ENCODE measurements at places on chromosomes 7 and 10.

GRCh38 chr7:112020800-112021199 is 185.4 kb downstream of the DOCK4 start:
- no peak for DNase-seq

DNA sequence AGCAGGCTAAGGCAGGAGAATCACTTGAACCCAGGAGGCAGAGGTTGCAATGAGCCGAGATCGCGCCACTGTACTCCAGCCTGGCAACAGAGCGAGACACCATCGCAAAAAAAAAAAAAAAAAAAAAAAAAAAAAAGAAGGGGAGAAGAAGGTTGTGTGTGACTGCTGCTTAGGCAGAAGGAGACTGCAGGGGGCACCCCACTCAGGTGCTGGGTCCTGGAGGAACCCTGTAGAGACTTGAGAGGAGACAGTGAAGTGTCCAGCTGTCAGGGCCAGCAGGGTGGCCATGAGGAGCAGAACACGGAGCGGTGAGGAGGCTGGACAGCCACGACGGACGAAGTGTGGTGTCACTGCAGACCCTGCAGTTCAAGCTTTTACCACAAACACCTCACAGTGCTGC is 99.0 kb upstream of the NMT2 start:
- no peak for DNase-seq

DNA sequence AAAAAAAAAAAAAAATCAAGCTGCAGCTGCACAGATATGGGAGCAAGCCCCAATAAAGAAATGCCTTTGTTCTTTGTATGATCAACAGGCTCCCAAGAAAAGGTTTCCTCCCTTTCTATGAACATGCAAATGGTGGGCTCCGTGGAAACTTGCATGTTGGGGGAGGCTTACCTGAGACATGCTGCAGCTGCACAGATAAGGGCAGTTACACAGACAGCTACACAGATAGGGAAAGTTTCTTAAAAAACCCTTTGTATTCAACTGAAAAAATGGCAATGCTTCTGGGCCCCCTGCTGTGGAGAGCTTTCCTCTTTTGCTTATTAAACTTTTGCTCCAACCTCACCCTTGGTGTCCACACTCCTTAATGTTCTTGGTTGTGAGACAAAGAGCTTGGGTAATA is 29.8 kb upstream of the ZNF746 start:
- DNase-seq = no peak

GRCh38 chr7:117781707-117782106 is 91.5 kb downstream of the CTTNBP2 start:
- no peak for DNase-seq

DNA sequence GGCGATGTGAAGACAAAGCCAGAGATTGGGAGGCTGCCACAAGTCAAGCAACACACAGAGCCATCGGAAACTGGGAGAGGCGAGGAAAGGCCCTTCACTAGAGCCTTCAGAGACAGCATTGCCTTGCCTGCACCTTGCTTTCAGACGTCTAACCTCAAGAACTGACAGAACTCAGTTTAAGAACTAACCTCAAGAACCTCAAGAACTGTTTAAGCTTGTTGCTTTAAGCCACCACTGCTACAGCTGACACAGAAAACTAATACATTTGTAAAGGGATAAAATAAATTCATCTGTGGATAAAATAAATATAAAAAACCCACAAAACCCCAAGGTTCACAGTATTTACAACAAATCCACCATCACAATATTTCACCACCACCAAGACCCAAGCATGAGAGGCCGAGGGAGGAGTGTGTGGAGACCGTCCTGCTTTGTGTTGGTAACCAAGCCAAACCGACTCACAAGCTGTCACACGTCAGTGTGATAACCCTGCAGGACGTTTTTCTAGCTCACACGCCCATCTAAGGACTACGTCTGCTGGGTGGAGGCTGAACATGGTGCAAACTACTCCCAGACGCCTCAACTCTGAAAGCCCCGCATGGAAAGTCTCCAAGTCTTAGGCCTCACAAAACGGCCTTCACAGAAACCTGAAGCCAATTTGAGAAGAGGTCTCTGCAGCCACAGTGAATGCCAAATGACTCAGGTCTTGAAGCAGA is 116.8 kb downstream of the ABLIM1 start:
- DNase-seq = peak; percentile 82

GRCh38 chr7:11300241-11300640 is 326.6 kb downstream of the PHF14 start:
- DNase-seq = no peak

- DNase-seq = peak; percentile 58
These were observed 34.7 kb downstream of the DDIT4 start for GRCh38 chr10:72308320-72308987.

DNA sequence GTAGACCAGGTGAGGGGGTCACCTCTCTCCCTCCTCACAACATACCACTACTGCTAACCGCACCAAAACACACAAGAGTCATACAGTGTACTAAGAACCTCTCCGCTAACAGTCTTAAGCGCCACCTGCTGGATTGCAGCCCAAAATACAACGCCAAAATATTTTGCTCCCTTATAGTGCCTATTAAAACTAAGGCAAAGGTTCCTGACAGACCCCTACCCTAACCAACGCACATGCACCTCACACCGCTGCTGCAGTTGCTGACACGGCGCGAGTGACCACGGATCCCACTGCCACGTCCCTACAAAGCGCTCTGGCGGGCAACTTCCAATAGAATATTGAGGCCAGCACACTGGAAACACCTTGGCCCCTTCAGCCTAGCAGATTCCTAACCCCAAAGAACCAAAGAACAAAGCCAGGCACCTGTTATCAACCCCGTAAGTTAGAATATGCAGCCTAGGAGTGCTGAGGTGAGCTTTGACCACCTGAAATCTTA is 563.6 kb upstream of the SEMA3D start:
- DNase-seq = peak; percentile 46
